ENCODE measurements at places on chromosomes 4 and X. TPM values are rescaled to one million over a fixed set of nuclear protein-coding genes. Genes with fewer than 3 reads are reported as not detected.

The MAGED4B gene
- 15.5 TPM for total RNA-seq

The ARX gene
- not detected for total RNA-seq

The IRAK1 gene
- 66.9 TPM for total RNA-seq

The MAGEA8 gene
- total RNA-seq: not detected

GRCh38 chr4:80540349-80540748, 204.8 kb downstream of the CFAP299 start:
- H3K36me3 ChIP-seq: no peaks in the 10 kb centered on the region
- no peak overlapping the region for H3K4me3 ChIP-seq
- H3K4me1 ChIP-seq: peaks cover 17% of the 10 kb centered on the region
- DNase-seq: no peak
- no peaks in the 10 kb centered on the region for H3K27me3 ChIP-seq
- no peak overlapping the region for H3K27ac ChIP-seq

DNA sequence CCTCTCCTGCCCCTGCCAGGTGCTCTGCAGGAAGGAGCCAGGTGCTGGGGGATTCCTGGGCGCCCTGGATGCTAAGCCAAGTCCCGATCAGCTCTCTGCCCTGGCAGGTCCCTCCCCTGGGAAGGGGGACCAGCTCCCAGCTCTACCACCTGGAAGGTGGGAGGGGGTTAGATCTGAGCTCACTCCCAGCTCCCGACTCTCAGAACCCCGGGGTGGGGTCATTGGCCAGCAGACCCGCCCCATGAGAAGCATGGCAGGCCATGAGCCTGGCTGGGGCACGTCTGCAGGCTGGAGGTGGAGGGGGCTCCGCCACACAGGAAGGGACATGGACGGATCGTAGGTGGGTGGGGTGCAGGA, 83.4 kb upstream of the NKX1-1 start:
- H3K4me1 ChIP-seq: no peaks in the 10 kb centered on the region
- H3K27ac ChIP-seq: no peak overlapping the region
- no peaks in the 10 kb centered on the region for H3K27me3 ChIP-seq
- no peak for DNase-seq

GRCh38 chr4:93184053-93184452, 644.5 kb upstream of the ATOH1 start:
- DNase-seq: no peak
- no peak overlapping the region for H3K4me3 ChIP-seq
- no peaks in the 10 kb centered on the region for H3K4me1 ChIP-seq
- no peak overlapping the region for H3K27ac ChIP-seq
- H3K27me3 ChIP-seq: no peaks in the 10 kb centered on the region

- no peak for DNase-seq
- no peak overlapping the region for H3K4me3 ChIP-seq
- H3K4me1 ChIP-seq: no peaks in the 10 kb centered on the region
- H3K27me3 ChIP-seq: no peaks in the 10 kb centered on the region
Measured at GRCh38 chr4:168335621-168336020, 17.1 kb upstream of the DDX60 start.

- H3K4me1 ChIP-seq: no peaks in the 10 kb centered on the region
- H3K27ac ChIP-seq: no peak overlapping the region
- DNase-seq: no peak
- no peaks in the 10 kb centered on the region for H3K36me3 ChIP-seq
- H3K4me3 ChIP-seq: no peak overlapping the region
Measured at GRCh38 chr4:24218566-24218965, 328.7 kb upstream of the PPARGC1A start.

GRCh38 chrX:17374619-17375366, at the start of gene NHS:
Gene NHS (plus strand): TSS chrX:17375200. CDS start chrX:17375758, 558 bp downstream.
- no peaks in the 10 kb centered on the region for H3K36me3 ChIP-seq
- no peak within 1 kb of the TSS for H3K4me3 ChIP-seq

DNA sequence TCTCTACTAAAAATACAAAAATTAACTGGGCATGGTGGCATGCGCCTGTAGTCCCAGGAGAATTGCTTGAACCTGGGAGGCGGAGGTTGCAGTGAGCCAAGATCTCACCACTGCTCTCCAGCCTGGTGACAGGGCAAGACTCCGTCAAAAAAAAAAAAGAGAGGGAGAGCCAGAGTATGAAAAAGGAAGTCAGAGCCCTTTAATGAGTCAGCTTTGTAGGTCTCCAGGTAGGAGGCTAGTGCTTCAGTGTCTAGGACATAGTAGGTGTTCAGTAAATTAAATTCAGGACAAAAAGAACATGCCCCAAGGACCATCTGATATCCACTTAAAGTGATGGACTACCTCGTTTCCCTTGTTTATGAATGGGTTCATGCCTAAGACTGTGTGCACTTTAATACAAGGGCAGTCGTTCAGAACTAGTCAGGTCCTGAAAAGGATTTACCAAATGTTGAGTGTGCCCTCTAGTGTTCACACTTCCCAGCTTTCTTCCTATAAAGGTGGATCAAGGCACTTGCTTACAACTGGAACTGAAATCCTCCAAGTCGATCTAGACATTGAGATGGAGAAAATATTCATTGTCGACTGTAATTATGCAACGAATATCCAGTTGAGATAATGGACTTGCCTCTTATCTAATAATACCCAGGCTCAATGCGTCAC, 29.0 kb downstream of the F9 start:
- H3K27me3 ChIP-seq: no peaks in the 10 kb centered on the region
- H3K36me3 ChIP-seq: no peaks in the 10 kb centered on the region
- H3K27ac ChIP-seq: no peak overlapping the region
- H3K4me3 ChIP-seq: no peak overlapping the region

GRCh38 chrX:15564981-15565579, 35.7 kb downstream of the ACE2 start:
- no peaks in the 10 kb centered on the region for H3K36me3 ChIP-seq
- H3K27ac ChIP-seq: no peak overlapping the region
- DNase-seq: no peak
- no peaks in the 10 kb centered on the region for H3K4me1 ChIP-seq
- no peaks in the 10 kb centered on the region for H3K27me3 ChIP-seq
- no peak overlapping the region for H3K4me3 ChIP-seq

DNA sequence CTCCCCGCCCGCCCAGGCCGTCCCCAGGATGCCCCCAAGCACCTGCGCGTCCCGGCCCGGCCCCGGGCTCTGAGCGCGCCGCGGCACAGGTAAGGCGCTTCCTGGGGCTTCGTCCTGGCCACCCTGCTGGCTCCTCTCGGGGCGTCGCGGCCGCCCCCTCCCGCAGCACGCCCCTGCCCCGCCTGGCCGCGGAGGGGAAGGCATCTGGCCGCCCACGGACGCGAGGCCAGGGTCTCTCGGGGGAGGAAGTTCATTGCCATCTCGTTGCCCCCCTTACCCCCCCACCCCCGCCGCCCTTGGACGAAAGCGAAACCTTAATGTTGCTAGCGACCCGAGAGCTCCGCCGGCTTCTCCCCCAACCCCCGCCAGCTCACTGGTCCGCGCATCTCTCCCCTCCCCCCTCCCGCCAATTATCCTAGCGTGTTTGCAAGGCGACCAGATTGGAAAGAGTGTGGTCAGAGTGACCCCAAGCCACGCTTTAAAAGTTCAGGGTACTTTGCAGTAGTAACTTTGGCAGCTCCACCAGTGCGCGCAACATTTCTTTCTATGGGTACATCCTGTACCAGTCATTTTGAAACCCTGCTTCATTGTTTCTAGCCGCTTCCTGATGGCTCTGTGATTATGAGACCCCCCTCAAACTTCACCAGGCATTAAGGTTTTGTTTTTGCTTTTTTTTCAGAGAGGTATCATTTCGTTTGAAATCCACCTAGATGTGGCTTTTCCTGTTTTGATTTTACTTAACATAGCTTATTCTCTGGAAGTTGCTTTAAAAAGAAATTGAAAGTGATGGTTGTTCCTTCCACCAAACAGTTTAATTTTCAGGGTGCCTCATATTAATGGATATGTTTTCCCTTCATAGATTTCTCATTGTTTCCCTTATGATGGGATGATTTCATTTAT, 626 bp downstream of the TBC1D1 start:
- DNase-seq: peak; percentile 72
- H3K4me3 ChIP-seq: peak overlapping the region; percentile 69
- no peaks in the 10 kb centered on the region for H3K36me3 ChIP-seq
- peak overlapping the region; percentile 61 for H3K27ac ChIP-seq
- H3K4me1 ChIP-seq: peaks cover 33% of the 10 kb centered on the region

GRCh38 chrX:133910539-133910938, 74.9 kb downstream of the GPC3 start:
- no peaks in the 10 kb centered on the region for H3K36me3 ChIP-seq
- no peaks in the 10 kb centered on the region for H3K27me3 ChIP-seq
- no peak overlapping the region for H3K27ac ChIP-seq
- no peak overlapping the region for H3K4me3 ChIP-seq
- no peaks in the 10 kb centered on the region for H3K4me1 ChIP-seq

- no peaks in the 10 kb centered on the region for H3K4me1 ChIP-seq
- H3K27me3 ChIP-seq: no peaks in the 10 kb centered on the region
- H3K4me3 ChIP-seq: no peak within 1 kb of the TSS
- H3K27ac ChIP-seq: no peak within 1 kb of the TSS
Measured at GRCh38 chr4:69860052-69860451, at the start of gene SULT1E1. Gene SULT1E1 (minus strand): TSS chr4:69860145. CDS start chr4:69857644, 2,501 bp downstream.

- no peak within 1 kb of the TSS for H3K27ac ChIP-seq
- no peak for DNase-seq
- H3K4me3 ChIP-seq: no peak within 1 kb of the TSS
- no peaks in the 10 kb centered on the region for H3K4me1 ChIP-seq
Measured at GRCh38 chrX:118116713-118117550, at the start of gene KLHL13. Gene KLHL13 (minus strand): TSS chrX:118116810. CDS start chrX:118028473, 88,337 bp downstream.

DNA sequence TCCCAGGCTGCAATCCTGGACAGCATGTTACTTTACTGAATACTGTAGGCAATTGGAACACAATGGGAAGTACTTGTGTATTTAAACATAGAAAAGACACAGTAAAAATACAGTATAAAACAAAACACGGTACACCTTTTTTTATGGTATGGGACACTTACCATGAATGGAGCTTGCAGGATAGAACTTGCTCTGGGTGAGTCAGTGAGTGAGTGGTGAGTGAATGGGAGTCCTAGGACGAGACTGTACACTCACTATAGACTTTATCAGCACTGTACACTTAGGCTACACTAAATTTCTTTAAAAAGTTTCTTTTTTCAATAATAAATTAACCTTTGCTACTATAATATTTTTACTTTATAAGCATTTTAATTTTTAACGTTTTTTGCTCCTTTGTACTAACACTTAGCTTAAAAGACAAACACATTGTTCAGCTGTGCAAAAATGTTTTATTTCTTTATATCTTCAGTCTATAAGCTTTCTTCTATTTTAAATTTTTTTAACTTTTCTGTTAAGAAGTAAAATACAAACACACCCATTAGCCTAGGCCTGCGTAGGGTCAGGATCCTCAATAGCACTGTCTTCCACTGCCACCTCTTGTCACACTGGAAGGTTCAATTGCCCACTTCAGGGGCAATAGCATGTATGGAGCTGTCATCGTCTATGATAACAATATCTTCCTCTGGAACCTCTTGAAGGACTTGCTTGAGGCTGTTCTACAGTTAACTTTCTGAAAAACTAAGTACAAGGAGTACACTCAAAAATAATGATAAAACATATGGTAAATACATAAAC, 293.5 kb upstream of the FSTL5 start:
- DNase-seq: no peak
- H3K4me3 ChIP-seq: no peak overlapping the region
- H3K27ac ChIP-seq: no peak overlapping the region
- H3K36me3 ChIP-seq: no peaks in the 10 kb centered on the region

DNA sequence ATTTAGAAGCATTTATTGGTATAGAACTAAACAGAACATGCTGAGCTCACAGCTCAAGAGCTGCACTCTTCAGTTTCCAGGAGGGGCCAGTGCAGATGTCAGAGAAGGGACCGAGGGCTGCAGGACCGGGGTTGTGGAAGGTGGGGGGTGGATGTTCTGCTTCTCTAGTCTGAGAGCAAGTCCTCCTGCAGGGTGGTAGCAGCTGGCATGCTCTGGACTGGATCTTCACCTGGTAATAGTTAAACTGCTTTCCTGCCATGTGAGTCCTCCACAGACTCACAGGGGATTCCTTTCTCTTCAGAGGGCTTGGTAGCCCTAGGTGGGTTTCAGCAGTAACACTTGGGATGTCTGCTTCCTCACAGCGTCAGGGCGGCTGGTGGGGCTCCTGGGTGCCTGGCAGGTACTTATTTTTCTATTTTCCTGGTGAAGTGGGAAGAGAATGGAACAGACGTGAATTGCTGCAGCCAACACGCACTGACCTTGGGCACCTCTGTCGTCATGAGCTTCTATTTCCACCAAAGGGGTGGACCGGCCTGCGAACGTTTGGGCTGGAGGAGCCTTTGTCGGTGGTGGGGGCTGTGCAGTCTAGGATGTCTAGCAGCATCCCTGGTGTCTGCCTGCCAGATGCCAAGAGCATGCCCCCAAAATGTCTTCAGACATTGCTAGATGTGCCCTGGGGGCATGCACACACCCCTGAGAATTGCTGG, 2.5 kb downstream of the MAEA start:
- H3K27me3 ChIP-seq: no peaks in the 10 kb centered on the region
- H3K27ac ChIP-seq: no peak overlapping the region
- H3K4me1 ChIP-seq: peaks cover 57% of the 10 kb centered on the region
- no peak overlapping the region for H3K4me3 ChIP-seq
- peaks cover 9% of the 10 kb centered on the region for H3K36me3 ChIP-seq

- H3K36me3 ChIP-seq: no peaks in the 10 kb centered on the region
- no peak for DNase-seq
- H3K4me1 ChIP-seq: no peaks in the 10 kb centered on the region
- H3K27me3 ChIP-seq: no peaks in the 10 kb centered on the region
- H3K4me3 ChIP-seq: no peak overlapping the region
Measured at GRCh38 chr4:126582737-126583136, 1050.0 kb upstream of the INTU start.

DNA sequence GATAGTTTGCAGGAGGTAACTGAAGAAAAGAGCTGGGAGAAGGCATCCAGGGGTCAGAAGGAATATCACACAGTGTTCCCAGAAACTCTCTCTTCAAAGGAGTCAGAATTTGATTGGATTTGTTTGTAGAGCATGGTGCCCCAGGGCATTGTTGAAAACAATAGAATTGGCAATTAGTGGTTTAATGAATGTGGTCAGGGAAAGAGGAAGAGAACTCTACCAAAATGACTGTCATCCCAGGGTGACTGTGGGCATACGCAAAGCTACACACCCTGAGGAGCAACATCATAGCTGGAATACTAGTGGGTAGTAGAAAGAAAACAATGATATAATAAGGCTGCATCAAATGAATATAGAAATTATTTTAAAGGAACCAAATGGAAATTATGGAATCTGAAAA, 21.5 kb downstream of the TNIP2 start:
- H3K27me3 ChIP-seq: no peaks in the 10 kb centered on the region
- DNase-seq: no peak
- H3K36me3 ChIP-seq: peaks cover 24% of the 10 kb centered on the region
- no peaks in the 10 kb centered on the region for H3K4me1 ChIP-seq

- no peaks in the 10 kb centered on the region for H3K27me3 ChIP-seq
- H3K27ac ChIP-seq: no peak overlapping the region
- H3K36me3 ChIP-seq: no peaks in the 10 kb centered on the region
- H3K4me1 ChIP-seq: no peaks in the 10 kb centered on the region
Measured at GRCh38 chr4:76179398-76180318, 31.5 kb upstream of the NUP54 start.

Measured in CD4-positive, alpha-beta memory T cell (primary cell).